Iris pigment epithelial cell (primary cell): ENCODE measurements at places on chromosomes 5 and 9.

GRCh38 chr9:125890826-125891225 lies 143.7 kb downstream of the PBX3 start:
- no peak for DNase-seq

GRCh38 chr5:17604951-17605350 lies 968 bp downstream of the TAF11L11 start:
- no peak for DNase-seq

DNA sequence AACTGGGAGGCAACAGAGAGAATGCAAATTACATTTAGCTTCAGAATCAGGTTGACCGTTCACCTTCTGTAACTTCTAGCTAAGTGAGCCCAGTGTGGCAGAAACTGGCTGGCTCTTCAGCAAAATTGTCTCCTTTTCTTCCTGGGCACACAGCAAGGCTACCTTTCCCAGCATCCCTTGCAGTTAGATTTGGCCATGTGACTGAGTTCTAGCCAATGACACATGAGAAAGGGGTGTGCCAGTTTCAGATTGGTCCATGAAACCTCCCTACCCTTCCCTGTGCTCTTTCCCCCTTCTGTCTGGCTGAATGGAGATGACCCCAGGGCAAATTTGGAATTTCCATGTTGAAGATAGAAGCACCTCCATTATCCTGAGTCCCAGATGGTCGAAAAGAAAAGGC lies 72.5 kb upstream of the SMIM23 start:
- DNase-seq: no peak

- DNase-seq: no peak
Measured at GRCh38 chr5:82349652-82350051, 71.5 kb upstream of the RPS23 start.

DNA sequence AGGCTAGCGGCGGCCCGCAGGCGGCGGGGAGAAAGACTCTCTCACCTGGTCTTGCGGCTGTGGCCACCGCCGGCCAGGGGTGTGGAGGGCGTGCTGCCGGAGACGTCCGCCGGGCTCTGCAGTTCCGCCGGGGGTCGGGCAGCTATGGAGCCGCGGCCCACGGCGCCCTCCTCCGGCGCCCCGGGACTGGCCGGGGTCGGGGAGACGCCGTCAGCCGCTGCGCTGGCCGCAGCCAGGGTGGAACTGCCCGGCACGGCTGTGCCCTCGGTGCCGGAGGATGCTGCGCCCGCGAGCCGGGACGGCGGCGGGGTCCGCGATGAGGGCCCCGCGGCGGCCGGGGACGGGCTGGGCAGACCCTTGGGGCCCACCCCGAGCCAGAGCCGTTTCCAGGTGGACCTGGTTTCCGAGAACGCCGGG lies 253 bp downstream of the SLC12A2 start:
- DNase-seq: peak; percentile 66

DNA sequence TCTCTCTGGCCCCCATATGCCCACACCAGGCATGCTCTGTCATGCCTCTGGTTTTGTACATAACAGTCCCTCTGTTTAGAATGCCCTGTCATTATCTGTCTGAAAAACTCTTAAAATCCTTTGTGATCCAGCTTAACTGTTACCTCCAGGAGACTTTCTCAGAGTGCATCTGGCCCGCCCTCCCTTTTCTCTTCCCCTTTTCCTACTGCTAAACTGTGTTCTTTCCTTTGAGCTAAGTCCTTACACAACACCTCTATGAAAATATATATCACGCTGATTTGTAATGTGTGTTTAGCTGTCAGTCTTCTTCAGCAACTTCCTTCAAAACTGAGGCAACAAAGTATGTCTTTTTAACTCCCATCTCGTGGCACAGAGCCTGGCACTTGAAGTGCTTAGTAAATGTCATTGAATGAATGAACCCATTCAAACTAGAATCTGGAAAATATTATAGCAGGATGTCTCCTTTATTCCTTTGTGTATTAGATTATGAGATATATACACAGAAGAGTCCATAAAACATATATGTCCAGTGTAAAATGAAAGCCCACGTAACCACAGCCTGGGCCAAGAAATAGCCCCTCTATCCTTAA lies 166.2 kb upstream of the KLF9 start:
- DNase-seq: no peak

GRCh38 chr5:136729901-136730355 lies 364.6 kb upstream of the TRPC7 start:
- peak; percentile 67 for DNase-seq

DNA sequence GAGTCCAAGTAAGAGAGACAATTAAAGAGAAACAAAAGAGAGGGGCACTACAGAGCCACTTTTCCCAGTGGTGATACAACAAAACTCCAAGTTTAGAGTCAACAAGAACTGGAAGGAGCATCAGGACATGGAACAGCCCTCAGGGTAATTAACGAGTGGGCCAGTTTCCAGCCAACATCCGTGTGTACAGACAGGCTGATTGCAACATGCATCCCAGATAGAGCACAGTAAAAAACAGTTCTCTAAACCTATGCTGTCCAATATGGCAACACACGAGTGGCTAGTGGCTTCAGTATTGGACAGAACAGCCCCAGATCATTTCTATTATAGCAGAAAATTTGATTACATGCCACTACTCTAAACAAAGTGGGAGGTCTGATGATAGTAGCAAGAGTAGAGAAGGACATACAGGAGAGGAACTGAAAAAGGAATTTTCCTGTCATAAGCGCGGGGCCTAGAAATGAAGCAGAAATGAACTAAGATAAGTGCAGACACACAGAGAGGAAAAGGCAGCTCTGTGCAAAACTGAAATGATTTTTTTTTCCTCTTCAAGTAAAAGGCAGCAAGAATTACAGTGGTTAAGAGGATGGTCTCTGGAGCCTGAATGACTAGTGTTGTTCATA lies 175.6 kb upstream of the CCNG1 start:
- DNase-seq: no peak
